ENCODE measurements at places on chromosomes 13 and 19. TPM values are rescaled to one million over a fixed set of nuclear protein-coding genes. Genes with fewer than 3 reads are reported as not detected.

DNA sequence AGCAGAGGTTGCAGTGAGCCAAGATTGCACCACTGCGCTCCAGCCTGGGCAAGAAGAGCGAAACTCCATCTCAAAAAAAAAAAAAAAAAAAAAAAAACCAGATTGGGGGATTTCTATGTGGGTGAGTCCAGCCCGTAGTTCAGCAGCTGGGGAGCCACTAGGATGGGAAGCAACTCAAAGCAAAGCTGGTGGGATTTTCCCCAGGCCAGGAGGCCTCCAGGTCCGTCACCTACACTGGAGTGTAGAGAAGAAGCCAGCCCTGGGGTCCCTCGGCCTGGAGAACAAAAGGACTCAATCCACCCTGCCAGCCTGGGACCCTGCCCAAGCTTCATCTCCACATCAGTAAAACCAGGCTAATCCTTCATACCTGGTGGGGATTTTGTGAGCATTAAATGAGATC, 121.3 kb upstream of the CACNA1A start:
- H3K4me3 ChIP-seq = no peak overlapping the region
- H3K27me3 ChIP-seq = no peaks in the 10 kb centered on the region
- H3K36me3 ChIP-seq = no peaks in the 10 kb centered on the region
- H3K4me1 ChIP-seq = no peaks in the 10 kb centered on the region
- no peak for DNase-seq

- peak overlapping the region; percentile 67 for H3K27ac ChIP-seq
- DNase-seq = no peak
- H3K4me1 ChIP-seq = peaks cover 43% of the 10 kb centered on the region
Measured at GRCh38 chr13:35926859-35927530, 204.2 kb downstream of the DCLK1 start.

ZNF285 gene
- total RNA-seq = 3.0 TPM

B3GNT8 gene
- total RNA-seq = 12.0 TPM

- H3K27me3 ChIP-seq = no peaks in the 10 kb centered on the region
- peak overlapping the region; percentile 90 for H3K4me3 ChIP-seq
- peaks cover 31% of the 10 kb centered on the region for H3K4me1 ChIP-seq
Measured at GRCh38 chr19:17335575-17335974, 920 bp upstream of the ANO8 start.

SLC25A41 gene
- total RNA-seq = 0.66 TPM

- H3K4me1 ChIP-seq = no peaks in the 10 kb centered on the region
- H3K4me3 ChIP-seq = no peak overlapping the region
- H3K36me3 ChIP-seq = no peaks in the 10 kb centered on the region
- no peak overlapping the region for H3K27ac ChIP-seq
Measured at GRCh38 chr13:34335014-34336007, 517.4 kb downstream of the RFC3 start.

ZNF135 gene
- total RNA-seq = 5.1 TPM

HRC gene
- 4.9 TPM for total RNA-seq

HSH2D gene
- not detected for total RNA-seq

STOML3 gene
- not detected for total RNA-seq

TTYH1 gene
- 5.1 TPM for total RNA-seq

DNA sequence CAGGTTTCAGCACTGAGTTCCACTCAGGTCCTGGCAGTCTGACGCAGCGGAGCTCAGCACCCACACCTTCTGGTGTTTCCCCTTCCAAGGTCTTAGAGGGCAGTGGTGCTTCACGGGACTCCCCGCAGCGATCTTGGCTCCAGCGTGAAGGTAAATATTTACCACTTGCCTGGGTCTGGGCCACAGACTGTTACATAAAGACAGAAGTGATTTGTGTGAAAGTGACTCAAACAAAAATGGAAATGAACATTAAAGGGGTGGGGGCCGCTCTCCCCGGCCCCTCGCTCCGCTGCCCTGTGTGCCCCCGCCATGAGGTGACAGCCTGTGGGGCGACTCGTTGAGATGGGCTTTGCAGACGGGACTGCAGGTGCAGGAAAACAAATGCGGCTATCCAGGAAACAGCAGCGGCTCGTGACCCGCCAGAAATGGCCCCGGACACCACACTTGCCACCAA, 55.0 kb downstream of the GGACT start:
- no peaks in the 10 kb centered on the region for H3K27me3 ChIP-seq
- H3K4me1 ChIP-seq = no peaks in the 10 kb centered on the region
- no peak overlapping the region for H3K4me3 ChIP-seq

DNA sequence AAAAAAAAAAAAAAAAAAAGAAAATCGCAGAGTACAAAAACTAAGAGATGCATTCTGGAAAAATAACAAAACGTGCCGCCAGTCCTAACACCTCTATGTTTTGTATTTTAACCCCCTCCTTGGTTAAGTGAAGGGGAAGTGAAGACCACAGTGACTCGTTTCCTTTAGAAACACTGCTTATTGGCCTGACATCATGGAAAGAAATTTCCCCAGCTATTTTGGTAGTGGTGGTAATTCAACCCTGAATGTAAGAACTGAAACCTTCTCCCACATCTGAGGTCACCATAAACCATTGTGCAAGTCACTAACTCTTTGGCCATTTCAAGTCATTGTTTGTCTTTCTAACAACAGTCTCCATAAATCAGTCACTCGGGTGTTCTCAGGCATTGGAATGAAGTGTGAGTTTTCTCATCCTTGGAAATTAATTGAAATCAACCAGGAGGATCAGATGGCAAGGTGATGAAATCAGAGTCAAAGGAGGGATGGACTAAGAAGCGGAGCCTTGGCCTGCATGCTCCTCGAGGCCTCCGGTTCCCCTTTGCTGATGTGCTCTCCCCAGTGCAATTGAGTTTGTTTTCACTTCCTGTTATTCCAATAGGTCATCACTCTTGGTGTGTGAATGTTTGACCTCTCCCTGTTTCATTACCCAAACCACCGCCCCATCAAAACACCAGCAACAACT, 443.9 kb downstream of the FGF9 start:
- no peak overlapping the region for H3K4me3 ChIP-seq
- no peak overlapping the region for H3K27ac ChIP-seq
- no peaks in the 10 kb centered on the region for H3K36me3 ChIP-seq
- DNase-seq = no peak

VSTM2B gene
- total RNA-seq = not detected

CYP2S1 gene
- 2.0 TPM for total RNA-seq

CCDC194 gene
- total RNA-seq = not detected

- H3K36me3 ChIP-seq = no peaks in the 10 kb centered on the region
- H3K27me3 ChIP-seq = no peaks in the 10 kb centered on the region
- no peaks in the 10 kb centered on the region for H3K4me1 ChIP-seq
- H3K4me3 ChIP-seq = no peak overlapping the region
- DNase-seq = no peak
Measured at GRCh38 chr13:54337540-54337939, 1308.9 kb downstream of the OLFM4 start.

DNA sequence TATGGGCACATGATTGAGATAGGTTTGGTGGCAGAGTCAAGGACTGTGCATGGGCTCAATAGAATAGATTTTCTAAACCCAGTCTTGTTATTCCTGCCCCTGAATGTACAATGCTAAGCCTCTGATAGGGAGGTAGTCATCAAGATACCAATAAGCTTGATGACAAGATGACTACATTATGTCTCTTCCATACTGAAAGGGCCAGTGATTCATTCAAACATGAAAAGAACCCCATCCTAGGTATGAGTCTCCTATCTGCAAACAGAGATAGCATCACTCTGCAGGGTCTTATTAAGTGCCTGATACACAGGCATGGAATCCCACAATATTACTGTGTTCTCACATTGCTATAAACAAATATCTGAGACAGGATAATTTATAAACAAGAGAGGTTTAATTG, 40.3 kb upstream of the UFM1 start:
- DNase-seq = no peak
- no peaks in the 10 kb centered on the region for H3K36me3 ChIP-seq
- no peak overlapping the region for H3K4me3 ChIP-seq

GRCh38 chr19:1130771-1131717, 27.2 kb downstream of the GPX4 start:
- H3K4me3 ChIP-seq = peak overlapping the region; percentile 80
- H3K27me3 ChIP-seq = no peaks in the 10 kb centered on the region
- DNase-seq = no peak
- H3K4me1 ChIP-seq = peaks cover 86% of the 10 kb centered on the region
- peak overlapping the region; percentile 85 for H3K27ac ChIP-seq
- peaks cover 21% of the 10 kb centered on the region for H3K36me3 ChIP-seq

NLRP13 gene
- total RNA-seq = not detected

MEIS3 gene
- 31.6 TPM for total RNA-seq

PTPRH gene
- total RNA-seq = 2.3 TPM

DNA sequence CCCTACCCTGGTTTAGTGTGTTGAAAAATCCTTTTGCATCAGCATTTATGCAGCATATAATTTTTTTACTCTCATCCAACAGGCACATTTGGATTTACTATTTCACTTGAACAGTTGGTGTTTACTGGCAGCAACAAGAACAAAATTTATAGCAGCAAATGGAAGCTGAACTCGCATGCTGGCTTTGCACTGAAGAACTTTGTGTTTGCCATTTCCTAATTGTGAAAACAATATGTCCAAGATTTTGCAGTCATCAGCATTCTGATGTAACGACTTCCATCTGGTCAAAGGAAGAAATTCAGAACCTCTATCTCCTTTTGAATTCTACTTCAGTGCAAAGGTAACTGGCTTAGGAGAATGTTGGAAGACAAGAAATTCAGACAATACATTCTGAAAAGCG, 131.0 kb downstream of the DLEU7 start:
- no peak overlapping the region for H3K27ac ChIP-seq
- DNase-seq = no peak
- no peak overlapping the region for H3K4me3 ChIP-seq
- H3K36me3 ChIP-seq = no peaks in the 10 kb centered on the region
- peaks cover 5% of the 10 kb centered on the region for H3K4me1 ChIP-seq

GRCh38 chr13:97726664-97727280, 226.7 kb upstream of the IPO5 start:
- no peaks in the 10 kb centered on the region for H3K27me3 ChIP-seq
- peak; percentile 57 for DNase-seq
- no peaks in the 10 kb centered on the region for H3K4me1 ChIP-seq
- H3K27ac ChIP-seq = no peak overlapping the region
- no peaks in the 10 kb centered on the region for H3K36me3 ChIP-seq

- H3K4me1 ChIP-seq = no peaks in the 10 kb centered on the region
- no peaks in the 10 kb centered on the region for H3K36me3 ChIP-seq
- H3K4me3 ChIP-seq = no peak overlapping the region
Measured at GRCh38 chr13:49904729-49905456, 31.2 kb downstream of the SPRYD7 start.

GRCh38 chr19:2089001-2089711, 7.0 kb downstream of the MOB3A start:
- peak overlapping the region; percentile 99 for H3K27ac ChIP-seq
- no peaks in the 10 kb centered on the region for H3K27me3 ChIP-seq
- peaks cover 13% of the 10 kb centered on the region for H3K36me3 ChIP-seq
- H3K4me1 ChIP-seq = peaks cover 39% of the 10 kb centered on the region
- DNase-seq = no peak

DNA sequence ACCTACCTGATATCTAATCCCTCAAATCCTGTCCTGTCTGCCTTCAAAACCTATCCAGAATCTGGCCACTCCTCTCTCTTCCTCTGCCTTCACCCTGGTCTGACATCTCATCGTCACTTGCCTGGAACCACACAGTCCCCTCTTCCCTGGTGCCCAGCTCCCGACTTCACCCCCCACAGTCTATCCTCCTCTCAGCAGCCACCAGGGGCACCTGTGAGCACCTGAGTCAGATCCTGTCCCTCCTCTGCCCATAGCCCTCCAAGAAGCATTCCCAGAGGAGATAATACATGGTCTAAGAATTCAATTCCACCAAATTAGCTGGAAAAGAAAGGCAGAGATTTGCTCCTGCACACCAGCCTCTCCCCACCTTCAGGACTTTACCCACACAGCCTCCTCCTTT, 48.9 kb downstream of the ZNRF4 start:
- H3K27ac ChIP-seq = no peak overlapping the region
- no peaks in the 10 kb centered on the region for H3K4me1 ChIP-seq
- H3K4me3 ChIP-seq = no peak overlapping the region
- no peak for DNase-seq

- no peak for DNase-seq
- peaks cover 37% of the 10 kb centered on the region for H3K36me3 ChIP-seq
- H3K4me1 ChIP-seq = peaks cover 9% of the 10 kb centered on the region
- no peak overlapping the region for H3K27ac ChIP-seq
Measured at GRCh38 chr19:52956917-52957316, 5.8 kb downstream of the ZNF816 start.

ZNF667 gene
- total RNA-seq = 4.0 TPM

ZNF439 gene
- total RNA-seq = 9.1 TPM

ZNF492 gene
- total RNA-seq = under 0.01 TPM

TEAD2 gene
- 40.7 TPM for total RNA-seq

- peak overlapping the region; percentile 95 for H3K4me3 ChIP-seq
- no peak for DNase-seq
- peak overlapping the region; percentile 97 for H3K27ac ChIP-seq
- H3K27me3 ChIP-seq = no peaks in the 10 kb centered on the region
- H3K4me1 ChIP-seq = peaks cover 19% of the 10 kb centered on the region
- H3K36me3 ChIP-seq = peaks cover 21% of the 10 kb centered on the region
Measured at GRCh38 chr13:91346850-91347201, 661 bp upstream of the MIR17HG start.
